GM18507 (cell line): ENCODE measurements at places on chromosomes 2 and 18.

DNA sequence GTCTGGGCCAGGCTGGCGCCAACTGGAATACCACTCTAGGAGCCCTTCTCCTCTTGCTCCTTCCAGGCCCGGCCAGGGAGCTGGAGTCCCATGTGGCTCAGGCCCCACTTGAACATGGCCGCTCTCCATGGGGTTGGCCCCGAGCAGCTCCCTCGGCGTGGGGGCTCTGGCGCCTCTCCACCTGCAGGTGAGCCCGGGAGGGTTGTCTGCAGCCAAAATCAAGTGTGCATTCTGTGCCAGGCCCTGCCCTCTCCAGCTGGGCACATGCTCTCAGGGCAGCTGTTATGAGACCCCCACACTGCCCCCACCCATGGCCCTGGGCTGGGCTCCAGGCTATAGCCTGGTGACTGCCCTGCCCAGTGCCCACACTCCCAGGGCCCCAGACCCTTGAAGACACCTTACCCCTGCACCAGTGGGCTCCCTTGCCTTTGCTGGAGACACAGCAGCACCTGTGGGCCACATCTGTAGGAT is 45.8 kb upstream of the HS6ST1 start:
- no peak for DNase-seq

DNA sequence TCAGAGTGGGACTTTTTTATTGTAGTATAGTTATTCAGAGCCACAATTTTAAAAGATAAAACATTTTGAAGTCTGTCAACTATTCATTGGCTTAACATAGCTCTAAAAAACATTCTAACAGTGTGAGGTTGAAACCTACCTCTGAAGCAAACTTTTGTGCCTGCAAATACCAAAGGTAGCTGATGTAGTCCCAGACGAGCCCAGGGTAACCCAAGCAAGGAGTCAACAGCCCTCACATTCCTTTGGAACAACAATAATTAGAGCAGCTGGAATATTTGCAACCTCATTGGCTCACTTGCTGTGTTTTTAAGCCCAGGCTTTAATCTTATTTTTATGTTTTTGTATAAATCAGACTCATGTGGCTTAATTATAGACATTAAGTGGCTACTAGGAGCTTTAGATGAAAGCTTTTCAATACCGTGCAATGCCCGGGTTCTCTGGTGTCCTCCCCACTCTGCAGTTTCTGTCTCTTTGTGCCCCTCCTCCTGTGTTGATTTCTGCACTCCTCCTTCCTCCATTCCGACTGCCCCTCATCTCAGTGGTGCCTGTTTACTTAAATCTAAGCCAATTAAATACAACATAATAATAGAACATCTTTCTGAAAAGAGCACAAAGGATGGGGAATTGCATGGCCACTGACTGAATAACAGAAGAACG is 157.9 kb upstream of the UNC80 start:
- no peak for DNase-seq

GRCh38 chr18:9825571-9826073 is 60.2 kb upstream of the TXNDC2 start:
- DNase-seq = no peak

- no peak for DNase-seq
Observed at GRCh38 chr2:12953596-12953995, 236.9 kb downstream of the TRIB2 start.

DNA sequence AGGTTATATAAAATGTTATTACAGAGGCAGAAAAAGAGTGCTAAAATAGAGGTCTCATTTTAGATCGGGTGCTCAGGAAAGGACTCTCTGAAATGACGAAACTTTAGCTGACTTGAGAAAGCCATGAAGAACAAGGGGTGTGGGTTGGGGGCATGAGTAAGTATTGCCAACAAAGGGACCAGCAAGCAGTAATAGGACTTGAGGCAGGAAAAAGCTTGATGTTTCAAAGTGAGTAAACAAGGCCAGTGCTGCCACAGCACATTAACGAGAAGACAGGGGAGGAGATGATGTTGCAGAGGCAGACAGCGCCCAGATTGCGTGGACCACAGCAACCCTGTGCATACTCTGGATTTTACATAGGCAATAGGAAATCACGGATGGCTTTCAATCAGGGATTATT is 318.8 kb downstream of the ZEB2 start:
- DNase-seq = no peak

DNA sequence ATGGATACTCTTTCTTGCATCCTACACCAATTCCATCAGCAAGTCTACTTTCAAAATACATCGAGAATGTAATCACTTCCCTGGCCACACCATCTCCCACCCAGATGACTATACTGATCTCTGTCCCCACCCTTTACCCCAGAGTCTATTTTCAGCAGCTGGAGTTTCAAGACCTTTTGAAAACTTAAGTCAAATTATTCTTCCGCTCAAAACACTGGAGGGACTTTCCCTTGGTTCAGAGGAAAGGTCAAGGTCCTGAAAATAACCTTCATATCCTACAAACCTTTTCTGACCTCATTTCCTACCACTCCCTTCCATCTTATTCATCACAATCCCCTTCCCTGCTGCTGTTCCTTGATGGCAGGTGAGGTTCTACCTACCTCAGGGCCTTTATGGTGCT is 58.8 kb upstream of the LYPD6 start:
- DNase-seq = no peak

DNA sequence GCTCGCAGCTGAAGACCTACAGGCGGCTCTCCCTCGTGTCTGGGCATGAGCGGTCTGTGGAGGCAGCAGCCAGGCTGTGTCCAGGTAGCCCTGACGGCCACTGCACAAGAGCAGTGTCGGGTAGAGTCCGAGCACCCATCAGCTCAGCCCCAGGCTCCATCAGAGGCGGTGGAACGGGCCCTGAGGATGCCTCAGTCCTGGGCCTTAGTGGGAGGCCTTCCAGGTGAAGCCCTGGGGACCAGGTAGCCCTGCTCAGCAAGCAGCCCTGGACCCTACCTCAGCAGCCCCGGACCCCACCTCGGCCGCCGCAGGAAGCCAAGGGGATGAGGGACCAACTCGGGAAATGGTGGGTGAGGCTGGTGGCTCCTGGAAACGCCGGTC is 21.3 kb upstream of the KLF11 start:
- no peak for DNase-seq

DNA sequence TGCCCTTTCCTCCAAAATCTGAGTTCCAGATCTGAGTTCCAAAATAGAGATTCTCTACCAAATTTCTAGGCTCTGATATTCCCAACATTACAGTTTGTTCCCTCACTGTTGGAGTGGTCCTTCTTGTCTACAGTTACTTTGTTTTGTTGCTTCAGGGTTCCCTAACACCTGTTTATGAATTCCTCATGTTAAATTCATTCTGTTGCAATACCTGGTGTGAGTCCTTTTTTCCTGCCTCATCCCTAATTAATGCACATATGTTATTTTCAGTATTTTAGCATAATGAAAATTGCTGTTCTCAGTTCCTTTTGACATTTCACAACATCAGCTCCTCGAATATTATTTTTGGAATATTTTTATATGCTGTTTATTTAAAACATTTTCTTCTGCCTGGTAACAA is 16.2 kb downstream of the SERPINB13 start:
- no peak for DNase-seq

- DNase-seq = no peak
Observed at GRCh38 chr2:17729880-17730279, 23.7 kb downstream of the SMC6 start.

DNA sequence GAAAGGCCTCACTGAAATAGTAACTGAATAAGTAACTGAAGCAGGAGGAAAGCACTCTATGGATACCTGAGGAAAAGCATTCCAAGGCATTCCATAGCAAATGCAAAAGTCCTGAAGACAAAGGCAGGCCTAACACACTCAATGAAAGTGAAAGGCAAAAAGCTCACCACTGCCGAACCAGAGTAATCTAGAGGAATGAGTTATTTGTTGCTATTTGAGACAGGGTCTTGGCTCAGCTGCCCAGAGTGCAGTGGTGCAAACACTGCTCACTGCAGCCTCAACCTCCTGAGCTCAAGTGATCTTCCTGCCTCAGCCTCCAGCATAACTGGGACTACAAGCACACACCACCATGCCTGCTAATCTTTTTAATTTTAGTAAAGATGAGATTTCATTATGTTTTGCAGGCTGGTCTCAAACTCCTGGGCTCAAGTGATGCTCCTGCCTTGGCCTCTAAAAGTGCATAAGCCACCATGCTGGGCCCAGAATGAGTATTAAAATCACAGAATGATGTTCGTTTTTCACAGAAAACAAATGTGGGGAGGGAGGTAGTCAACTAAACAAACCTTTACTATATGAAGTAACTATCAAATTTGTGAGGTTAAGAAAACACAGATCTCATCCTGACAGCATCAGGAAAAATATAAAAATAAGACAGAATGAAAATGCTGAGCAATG is 17.9 kb downstream of the PIAS2 start:
- DNase-seq = no peak

GRCh38 chr2:27082773-27083409 is 3.7 kb upstream of the KHK start:
- no peak for DNase-seq

- no peak for DNase-seq
Observed at GRCh38 chr2:119617455-119617854, 61.5 kb upstream of the TMEM177 start.

DNA sequence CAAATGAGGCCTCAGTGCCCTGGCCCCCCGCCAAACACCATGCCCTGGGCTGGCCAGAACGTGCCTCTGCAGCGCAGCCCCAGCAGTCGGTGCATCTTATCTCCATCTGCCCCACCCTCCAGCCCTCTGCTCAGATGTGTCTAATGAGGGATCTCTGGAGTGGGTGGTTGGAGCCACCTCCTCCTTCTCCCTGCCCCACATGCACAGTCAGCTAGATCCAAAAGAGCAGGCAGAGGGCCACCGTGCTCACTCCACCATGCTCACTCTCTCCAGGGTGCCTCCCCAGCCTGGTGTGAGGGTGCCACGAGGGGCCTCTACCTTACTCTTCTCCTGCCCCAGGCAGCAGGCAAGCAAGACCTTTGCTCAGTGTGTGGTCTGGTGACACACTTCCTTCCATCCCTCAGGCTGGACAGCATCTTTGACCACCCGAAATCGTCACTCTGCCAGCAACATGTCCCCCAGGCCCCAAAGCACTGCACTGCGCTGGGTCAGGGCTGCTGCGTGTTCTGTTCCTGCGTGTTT is 266.1 kb upstream of the HDAC4 start:
- no peak for DNase-seq

DNA sequence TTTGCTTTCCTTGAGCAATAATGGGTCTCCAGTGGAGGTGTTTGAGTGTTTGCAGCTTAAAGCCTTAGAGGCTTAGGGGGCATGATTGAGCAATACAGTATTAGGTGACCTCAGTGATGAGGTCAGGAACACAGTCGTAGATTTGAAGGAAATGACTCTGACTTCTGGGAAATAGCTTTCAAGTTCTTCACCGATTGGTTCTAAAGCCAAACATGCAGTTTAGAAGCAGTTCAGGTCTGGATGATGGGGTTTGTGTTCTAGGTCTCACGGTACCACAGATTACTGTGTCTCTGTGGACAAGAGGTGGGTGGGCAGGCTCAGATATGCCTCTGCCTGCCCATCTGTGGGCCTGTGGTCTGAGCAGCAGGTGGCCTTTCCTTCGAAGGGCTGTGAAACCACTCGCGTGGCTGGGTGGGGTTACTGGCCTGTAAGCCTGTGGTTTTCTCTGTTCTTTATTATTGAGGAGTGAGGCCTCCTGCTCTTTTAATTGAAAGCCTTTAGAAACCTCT is 7.8 kb downstream of the MTHFD2 start:
- DNase-seq = peak; percentile 38

DNA sequence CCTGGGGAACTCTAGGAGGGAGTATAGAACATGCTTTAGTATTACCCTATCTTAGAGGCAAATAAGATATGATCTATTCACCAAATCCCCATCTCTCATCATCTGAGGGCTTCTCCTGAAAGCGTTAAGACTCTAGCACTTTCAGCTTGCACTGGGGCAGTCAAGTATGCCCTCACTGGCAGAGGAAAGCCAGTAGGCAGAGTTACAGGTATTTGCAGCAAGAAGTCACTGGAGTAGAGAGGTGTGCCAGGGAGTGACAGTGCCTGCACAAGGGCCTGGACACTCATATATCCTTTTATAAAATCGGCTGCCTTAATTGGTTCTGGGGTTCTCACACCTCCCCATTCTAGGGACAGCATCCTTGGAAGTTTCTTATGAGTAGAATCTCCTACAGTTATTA is 31.9 kb upstream of the CCDC85A start:
- no peak for DNase-seq

DNA sequence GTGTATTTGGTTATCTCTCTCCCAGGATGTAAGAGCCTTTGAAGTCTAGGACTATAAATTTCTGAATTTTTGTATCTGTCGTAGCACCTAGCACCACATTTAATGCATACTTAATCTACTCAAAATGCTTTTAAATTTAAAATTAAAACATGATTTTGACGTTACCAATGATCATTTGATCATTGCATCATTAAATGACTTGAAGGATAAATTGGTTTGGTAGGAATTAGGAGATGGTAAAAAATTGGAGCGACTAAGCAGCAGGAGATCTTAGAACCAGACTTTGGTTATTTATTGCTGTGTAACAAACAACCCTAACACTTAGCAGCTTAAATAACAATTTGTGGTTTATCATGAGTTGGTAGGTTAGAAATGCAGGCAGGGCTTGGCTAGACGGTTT is 84.9 kb downstream of the MYO3B start:
- DNase-seq = no peak
